ENCODE measurements at places on chromosomes 3 and 15.

DNA sequence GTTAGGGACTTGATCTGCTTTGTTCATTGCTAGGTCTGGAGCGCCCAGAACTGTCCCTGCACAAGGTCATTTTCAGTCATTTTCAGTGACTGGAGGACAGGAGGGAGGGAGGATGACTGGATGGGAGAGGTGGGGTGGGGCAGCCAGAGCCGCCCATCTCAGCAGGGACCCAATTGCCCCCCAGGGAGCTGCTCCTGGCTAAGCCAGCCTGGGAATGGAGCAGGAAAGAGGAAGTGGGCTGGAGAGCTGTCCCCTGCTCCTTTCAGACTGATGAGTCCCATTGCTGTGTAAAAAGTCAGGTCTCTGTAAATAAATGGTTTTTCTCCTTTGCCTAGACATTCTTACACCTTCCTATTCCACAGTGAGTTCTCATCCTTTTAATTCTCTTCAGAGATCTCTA is 98.4 kb upstream of the RAD18 start:
- DNase-seq = no peak

GRCh38 chr15:82870727-82871320 is 61.4 kb downstream of the WHAMM start:
- no peak for DNase-seq

GRCh38 chr3:110756705-110757104 is 314.9 kb upstream of the NECTIN3 start:
- no peak for DNase-seq

DNA sequence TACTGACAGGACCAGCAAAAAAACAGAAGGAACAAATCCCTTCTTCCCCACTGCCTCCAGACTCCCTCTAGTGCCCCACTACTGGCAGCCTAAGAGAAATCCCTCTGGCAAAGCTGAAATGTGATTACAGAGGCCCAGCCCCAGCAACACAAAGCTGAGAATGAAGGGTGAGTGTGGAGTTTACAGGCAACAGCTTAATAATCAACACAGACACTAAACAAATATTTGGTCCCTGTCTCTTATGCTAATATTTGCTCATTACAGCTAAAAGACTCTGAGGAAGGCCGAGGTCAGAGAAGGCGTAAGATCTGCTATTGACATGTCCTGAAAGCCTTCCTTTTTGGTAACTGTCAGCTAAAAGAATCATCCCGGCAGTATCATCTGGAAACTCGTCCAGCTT is 308.5 kb upstream of the RASGRP1 start:
- no peak for DNase-seq

DNA sequence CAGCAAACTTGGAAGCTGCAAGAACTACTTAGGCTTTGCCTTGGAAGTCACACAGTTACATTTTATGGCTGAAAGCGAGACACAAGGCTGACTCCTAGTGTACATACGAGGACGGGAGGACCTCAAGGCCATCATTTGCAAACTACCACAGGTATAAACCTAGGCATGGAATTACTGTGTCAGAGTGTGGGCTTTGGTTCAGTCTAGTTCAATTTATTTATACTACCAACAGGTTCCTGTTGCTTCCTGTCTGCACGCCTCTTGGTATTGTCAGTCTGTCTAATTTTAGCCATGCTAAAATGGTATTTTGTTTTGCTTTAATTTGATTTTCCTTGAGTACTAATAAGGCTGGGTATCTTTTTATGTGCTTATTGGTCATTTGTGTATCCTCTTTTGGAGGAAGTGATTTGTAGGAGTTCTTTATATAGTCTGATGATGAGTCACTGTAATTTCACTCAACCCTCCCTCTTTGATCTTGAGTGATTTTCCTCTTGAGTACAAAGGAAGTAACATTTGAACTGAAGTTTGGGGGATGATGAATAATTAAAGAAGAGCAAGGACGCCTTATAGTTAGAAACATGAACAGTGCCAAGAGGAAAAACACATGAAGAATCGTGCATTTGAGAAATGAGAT is 8.2 kb downstream of the ANKRD34C start:
- DNase-seq = no peak

DNA sequence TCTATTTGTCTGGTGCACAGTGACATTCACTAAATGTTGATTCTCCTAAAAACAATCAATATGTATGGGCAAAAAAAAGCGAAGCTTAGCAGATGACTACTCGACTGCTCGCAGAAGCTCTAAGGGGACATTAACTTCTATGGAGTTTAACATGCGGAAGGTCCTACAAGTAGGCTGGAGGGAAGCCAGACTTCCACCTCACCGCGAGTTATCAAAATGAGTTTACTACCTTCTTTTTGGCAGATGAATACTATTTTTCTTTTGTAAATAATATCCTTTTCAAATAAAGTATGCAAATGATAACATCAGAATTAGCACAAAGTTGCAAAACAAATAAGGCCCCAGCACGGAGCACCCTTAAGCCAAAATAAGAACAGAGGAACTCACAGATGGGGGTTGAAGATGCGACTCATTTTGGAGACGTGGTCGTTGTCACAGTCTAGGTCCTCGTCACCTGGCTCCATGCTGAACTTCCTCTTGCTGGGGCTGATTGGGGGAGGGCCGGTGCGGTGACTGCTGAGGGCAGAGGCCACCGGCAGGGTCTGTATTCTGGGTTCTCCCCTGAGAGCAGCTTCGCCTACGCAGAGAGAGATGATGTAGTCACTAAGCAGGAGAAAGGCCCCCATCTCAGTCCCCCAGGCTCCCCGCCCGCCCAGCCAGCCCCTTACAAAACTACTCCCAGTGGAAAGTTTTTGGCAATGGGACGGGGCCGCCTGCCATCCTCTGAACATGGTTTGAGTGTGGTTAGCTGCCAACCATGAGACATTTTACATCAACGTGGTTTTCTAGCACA is 42.1 kb downstream of the VGLL4 start:
- DNase-seq = peak; percentile 91

- DNase-seq = no peak
Observed at GRCh38 chr15:50050986-50051743, 67.9 kb downstream of the ATP8B4 start.

- DNase-seq = peak; percentile 54
Observed at GRCh38 chr15:88623061-88623460, 1.9 kb downstream of the AEN start.

DNA sequence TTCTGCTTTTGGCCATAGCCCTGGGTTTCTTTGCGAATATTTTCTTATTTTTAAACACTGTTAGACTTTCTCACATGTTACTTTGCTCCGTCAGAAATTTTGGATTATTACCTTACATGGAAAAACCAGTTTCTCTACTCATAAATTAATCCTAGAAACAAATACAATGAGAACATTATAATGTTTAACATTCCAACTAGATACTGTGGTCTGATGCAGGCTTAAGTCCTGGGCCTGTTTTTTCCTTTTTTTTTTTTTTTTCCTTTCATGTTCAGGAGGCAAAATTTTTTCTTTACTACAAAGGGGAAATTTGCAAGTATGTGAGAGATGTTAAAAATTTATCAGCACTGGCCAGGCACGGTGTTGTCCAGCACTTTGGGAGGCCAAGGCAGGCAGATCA is 28.9 kb downstream of the POPDC2 start:
- no peak for DNase-seq

GRCh38 chr15:81098861-81099651 is 35.0 kb upstream of the CFAP161 start:
- no peak for DNase-seq

DNA sequence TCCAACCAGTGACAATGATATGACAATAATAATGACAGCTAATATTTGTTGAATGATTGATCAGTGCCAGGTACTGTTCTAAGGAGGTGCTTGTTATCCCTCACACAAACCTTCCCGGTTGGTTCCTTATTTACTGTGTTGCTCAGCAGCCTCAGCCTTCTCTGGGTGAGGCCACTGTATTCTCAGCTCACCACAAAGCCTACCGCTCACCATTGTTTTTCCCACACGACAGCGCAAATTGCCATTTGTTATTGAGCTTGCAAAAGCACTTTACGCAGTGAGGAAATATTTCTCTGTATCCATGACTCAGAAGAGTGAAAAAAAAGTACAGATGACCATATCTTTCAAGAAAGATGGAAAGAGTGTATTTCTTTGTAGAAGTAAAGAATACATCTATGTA is 49.5 kb upstream of the PDZRN3 start:
- DNase-seq = no peak

GRCh38 chr3:50299638-50299928 is 378 bp upstream of the HYAL3 start:
- no peak for DNase-seq

DNA sequence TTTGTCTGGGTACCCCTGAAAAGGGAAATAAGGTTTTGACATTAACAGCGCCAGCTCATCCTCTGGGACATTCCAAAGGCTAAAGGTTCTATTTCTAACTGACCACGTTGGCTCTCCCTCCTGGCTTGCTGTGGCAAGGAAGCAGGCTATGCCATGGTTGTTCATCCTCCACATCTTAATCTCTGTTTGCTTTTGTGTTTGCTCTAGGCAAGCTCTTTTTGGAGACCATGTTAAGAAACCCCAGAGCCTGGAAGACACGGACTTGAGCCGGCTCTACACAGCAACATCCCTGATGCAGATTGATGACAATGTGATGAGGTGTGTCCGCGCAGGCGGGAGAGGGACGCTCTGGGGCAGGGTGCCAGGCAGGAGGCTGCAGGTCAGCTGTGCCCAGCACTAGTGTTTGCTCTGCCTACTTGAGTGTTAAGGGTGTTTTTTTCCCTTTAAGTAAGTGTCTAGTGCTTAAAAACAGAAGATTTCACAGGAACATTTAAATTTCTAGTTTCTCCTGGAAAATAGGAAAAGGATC is 33.3 kb downstream of the RLBP1 start:
- DNase-seq = no peak

DNA sequence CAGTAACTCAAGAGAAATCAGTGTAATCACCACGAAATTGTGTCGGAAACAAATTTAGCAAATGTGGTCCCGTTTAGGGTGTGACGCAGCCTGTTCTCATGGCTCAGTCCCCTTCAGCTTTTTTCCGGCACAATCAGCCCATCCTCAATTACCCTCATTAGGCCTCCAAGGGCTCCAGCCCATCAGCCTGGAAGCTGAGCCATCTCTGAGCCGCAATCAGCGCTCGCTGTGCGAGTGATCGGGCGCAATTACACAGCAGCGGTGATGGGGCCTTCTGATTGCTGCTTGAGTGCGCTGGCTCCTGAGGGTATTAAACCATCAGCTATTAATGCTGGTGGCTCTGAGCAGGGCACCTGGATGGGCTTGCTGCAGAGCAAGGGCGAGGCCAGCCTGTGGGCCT is 55.6 kb downstream of the PLXNA1 start:
- DNase-seq = no peak

GRCh38 chr3:182912474-182912873 is 67.9 kb downstream of the DCUN1D1 start:
- DNase-seq = no peak

- no peak for DNase-seq
Observed at GRCh38 chr3:14262212-14262611, 83.6 kb downstream of the LSM3 start.

GRCh38 chr3:54653456-54654195 is 274.2 kb downstream of the LRTM1 start:
- no peak for DNase-seq

GRCh38 chr3:105388176-105388575 is 21.5 kb downstream of the ALCAM start:
- no peak for DNase-seq

DNA sequence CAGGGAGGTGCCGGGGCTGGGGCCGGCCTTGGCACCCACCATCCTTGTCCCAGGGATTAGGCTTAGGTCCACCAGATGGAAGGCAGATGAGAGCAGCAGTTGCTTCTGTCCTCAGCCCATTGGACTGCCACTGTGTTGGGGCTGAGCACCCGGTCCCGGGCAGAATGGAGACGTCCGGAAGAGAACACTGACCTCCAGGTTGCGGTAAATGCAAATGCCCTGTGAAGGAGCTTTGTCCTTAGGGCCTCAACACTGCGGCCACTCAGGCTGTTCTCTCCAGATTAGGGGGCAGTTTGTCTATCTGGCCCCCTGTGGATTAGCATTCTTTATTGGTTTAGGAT is at the start of gene SERINC4:
SERINC4 (minus strand) TSS at position 276 of the 341 bp plus-strand sequence; CDS start at position 42, 234 bp downstream.
- DNase-seq = no peak

DNA sequence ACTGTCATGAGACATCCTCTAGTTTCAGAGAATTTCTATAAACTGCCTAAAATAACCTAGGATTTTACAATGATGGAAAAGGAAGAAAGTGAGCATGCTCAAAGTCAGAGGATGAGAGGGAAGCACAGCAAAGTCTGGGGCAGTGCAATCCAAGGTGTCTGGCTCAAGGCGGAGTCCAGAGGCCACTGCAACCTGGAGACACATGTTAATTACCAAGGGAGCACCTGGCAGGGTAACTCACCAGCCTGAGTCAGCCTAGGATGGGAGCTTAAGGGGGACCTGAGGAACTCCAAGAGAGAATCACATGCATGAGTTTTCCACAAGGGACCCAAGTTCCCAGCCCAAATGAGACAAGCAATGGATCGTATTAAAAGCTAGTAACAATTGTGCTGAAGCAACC is 49.8 kb downstream of the PLD1 start:
- DNase-seq = no peak

DNA sequence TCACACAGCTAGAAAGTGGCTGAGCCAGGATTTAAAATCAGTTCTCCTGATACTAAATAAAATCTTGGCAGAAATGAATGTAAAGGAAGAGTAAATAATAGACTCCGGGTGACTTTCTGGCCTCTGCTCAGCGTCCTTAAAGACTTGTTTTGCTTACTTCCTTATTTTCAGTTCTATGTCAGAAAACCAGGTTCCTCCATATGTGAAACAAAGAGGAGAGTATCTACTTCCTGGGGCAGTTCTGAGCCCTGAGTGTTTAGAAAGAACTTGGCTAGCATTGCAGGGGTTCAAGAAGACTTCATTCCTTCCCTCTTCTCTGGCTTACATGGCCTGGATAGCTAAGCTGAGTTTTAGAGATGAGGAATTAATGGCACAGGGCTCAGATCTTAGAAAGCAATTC is 222.8 kb upstream of the TLE3 start:
- no peak for DNase-seq

DNA sequence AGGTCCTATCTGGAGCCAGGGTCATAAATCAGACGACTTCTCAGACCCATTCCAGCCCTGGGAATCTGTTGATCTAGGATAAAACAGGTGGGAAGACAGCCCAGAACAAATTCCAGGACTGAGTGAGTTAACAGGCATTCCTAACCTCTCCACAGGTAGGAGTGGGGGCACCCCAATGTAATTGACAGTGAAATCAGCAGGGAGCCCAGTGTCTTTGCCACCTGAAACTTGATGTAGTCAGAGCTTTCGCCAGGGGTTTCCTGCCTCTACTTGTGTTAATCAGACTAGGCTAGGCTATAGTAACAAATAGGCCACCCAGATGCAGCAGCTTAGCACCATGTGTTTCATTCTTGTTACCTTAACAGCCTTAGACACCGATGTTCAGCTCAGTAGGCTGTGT is 2.7 kb upstream of the HEG1 start:
- no peak for DNase-seq

DNA sequence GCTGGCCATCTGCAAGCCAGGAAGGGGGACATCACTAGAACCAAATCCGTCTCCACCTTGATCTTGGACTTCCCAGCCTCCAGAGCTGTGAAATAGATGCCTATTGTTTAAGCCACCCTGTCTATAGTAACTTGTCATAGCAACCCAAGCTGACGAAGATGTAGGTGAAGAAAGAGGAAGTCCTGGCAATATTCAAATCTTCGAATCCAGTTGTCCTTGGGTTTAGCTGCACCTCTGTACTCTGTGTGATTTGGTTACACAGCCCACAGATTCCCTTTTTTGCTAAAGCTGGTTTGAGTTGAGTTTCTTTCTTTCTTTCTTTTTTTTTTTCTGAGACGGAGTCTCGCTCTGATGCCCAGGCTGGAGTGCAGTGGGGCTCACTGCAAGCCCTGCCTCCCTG is 68.0 kb upstream of the XCR1 start:
- no peak for DNase-seq
